Hypothalamus (tissue), 51 donors: ENCODE measurements at places on chromosomes 2 and 18.

- no peak for DNase-seq
Measured at GRCh38 chr18:8140841-8141501, 468.3 kb upstream of the RAB12 start.

DNA sequence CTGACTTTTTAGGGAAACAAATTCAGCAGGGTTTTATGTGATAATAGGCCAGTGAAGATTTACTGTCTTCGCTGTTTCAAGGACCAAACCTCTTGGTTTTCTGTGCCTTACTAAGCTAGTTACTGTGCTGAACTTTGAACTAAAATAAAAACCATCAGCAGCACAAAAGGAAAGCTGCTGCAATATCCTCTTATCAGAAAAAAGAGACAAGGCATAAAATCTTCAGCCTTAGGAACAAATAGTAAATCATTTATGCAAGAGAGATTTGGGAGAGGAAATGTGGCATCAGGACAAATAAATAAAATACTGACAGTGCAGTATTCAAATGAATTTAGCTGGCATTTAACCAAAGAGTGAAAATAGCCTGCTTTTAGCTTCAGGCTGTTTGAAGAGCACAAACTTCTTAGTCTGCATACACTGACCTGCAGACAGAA, 64.1 kb upstream of the EHBP1 start:
- DNase-seq: no peak

DNA sequence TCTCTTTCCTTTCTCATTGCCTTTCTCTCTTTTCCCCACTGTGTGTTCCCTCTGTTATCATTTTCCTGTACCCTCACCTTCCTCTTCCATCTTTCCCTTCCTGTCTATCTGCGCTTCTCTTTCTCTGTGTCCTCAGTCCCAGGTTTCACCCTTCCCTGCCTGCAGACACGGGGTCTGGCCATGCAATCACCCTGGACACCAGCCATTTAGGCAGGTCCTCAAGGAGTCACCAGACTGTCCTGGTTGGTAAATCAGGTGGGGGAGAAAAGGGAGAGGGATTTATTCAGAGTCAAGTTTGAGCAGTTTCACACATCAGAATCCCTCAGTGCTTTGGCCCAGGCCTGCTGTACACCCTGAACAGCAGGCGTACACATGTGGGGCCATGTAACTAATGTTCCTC, 169.3 kb downstream of the ANKRD30B start:
- DNase-seq: no peak

DNA sequence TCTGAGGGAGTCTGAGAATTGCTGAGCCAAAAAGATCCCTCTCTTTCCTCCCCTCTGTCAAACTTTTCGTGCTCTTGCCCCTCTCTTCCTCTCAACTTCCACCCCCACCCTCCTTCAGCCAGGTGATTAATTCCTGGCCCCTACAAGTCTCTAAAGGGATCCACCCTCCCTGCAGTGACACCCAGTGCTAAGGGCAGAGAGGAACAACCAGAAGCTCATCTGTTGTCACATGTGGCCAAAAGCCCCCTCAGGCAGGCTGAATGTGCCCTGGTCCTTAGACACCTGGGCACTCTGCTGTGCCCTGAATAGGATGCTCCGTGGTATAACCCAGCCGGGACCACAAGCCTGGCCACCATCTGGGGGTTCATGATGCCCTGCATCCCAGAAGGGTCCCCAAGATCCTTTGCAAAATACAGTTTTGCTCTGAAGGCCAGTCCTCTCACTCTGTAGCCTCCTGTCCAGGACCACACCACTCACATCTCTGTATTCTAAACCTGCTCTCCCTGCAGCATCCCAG, 234.4 kb downstream of the BCL11A start:
- DNase-seq: no peak

- no peak for DNase-seq
Measured at GRCh38 chr2:165120740-165121467, 82.9 kb downstream of the SCN3A start.

- DNase-seq: no peak
Measured at GRCh38 chr2:182496596-182496995, 69.8 kb upstream of the PDE1A start.

- DNase-seq: no peak
Measured at GRCh38 chr2:227780981-227781615, 32.5 kb upstream of the CCL20 start.

DNA sequence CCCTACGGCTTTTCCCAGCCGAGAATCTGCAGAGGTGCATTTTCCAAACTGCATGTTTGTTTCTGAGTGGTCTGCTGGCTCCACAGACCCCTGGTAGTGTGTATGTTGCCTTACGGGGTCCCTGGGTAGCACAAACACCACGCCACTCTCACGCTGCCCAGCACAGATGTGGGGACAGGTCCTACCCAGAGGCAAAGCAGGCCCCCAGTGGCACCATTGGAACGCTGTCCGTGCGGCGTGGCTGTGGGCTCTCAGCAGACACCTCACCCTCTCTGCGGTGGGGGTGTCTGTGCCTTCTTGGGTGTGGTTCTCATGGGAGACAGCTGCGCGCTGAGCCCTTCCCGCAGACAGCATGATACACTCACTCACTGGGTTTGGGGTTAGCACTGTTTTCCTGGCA, 137.4 kb downstream of the NFATC1 start:
- DNase-seq: no peak

DNA sequence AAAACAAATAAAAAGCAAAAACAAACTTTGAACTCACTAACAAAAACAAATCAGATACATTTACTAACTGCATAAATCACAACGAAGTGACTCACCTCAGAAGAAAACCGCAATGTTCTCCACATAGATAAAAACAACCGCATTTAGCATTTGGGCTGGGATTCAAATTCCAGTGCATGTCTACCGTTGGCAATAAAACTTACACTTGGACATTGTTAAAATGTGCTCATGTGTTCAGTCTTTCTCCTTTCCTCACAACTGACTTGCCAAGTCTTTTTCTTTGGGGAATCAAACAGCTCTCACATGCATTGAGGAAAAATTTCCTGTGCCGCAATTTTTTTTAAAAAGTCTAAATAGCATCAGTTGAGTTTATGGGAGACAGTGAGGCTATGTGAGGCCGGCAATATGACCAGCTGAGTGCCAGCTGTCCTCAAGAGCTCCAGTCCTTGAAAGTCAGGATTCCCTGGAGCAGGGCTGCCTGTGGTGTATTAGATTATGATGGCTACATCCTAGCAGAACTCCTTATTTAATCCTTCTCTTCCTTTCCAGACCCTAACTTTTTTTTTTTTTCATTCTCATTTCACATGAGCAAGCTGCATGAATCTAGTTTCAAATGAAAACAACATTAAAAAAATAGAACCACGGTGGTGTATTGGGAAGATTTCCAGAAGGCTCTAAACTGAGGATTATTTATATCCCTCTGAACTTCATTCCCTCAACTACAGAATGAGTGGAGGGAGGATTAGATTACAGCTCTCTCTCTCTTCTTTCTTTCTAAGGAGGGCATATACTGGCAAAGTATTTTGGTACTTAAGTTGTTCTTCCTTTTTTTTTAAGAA, 70.2 kb upstream of the MEIS1 start:
- DNase-seq: no peak

DNA sequence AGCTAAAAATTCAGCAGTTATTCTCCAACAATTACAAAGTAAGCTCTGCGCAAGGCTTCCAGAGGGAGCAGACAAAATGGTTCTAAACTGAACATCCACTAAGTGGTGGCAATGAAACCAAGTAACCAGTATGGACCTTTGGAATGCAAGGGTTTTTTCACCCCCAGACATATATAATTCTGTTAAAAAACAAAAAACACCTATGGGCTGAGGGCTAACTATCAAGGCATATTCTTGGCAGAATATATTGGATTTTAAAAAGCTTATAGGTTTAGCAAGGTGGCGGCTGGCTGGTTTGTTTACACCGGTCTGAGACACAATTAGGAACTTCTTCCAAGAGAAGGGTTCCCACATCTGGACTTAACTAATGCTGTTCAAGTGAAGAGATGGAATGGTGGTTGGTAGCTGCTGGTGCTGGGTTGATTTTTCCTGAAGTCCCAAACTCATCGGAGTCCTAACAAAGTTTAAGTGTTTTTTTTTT, 2.8 kb downstream of the ZFP36L2 start:
- no peak for DNase-seq

DNA sequence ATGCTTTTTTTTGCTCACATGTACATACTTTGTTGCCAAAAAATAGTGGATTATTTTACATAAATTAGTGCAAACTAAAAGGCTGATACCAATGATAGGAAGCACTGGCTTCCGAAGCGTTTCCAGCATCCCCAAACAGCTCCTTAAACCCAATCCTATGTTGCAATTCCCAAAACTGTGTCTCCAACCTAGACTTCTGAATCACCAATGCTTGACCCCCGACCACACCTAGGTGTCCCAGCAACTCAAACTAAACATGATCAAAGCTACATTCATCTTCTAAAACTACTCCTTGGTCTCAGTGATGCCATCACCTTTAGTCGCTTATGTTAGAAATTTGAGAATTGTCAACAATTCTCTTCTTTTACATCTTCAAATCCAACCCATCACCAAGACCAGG, 13.4 kb downstream of the ATP8B1 start:
- DNase-seq: no peak

- DNase-seq: no peak
Measured at GRCh38 chr2:233350708-233351107, 3.6 kb upstream of the DGKD start.

- no peak for DNase-seq
Measured at GRCh38 chr2:3727397-3728045, 24.1 kb downstream of the DCDC2C start.

DNA sequence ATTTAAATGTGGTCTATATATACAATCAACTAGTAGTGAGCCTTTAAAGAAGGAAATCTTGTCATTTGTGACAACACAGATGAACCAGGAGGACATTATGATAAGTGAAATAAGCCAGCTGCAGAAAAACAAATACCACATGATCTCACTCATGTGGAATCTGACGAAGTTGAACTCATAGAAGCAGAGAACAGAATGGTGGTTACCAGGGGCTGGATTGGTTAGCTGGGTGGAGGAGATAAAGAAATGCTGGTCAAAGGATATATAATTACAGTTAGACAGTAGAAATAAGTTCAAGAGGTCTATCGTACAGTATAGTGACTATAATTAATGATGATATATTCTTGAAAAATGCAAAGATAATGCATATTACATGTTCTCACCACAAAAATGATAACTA, 267.9 kb downstream of the FBXO15 start:
- no peak for DNase-seq

DNA sequence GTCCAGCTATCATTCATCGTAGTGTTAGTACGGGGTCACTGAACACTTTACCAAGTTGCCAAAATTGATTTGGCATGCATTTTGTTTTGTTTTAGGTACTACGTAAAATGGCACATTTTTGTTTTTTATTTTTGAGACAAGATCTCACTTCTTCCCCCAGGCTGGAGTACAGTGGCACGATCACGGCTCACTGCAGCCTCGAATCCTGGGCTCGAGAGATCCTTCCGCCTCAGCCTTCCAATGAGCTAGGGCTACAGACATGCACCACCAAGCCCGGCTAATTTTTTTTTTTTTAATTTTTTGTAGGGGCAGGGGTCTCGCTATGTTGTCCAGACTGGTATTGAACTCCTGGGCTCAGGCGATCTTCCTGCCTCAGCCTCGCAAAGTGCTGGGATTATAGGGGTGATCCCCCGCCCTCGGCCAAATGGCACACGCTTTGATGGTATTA, 786 bp downstream of the TAF1B start:
- no peak for DNase-seq

- DNase-seq: no peak
Measured at GRCh38 chr18:74400813-74401212, 56.3 kb downstream of the DIPK1C start.

- no peak for DNase-seq
Measured at GRCh38 chr2:121815216-121815615, 59.8 kb downstream of the TSN start.

DNA sequence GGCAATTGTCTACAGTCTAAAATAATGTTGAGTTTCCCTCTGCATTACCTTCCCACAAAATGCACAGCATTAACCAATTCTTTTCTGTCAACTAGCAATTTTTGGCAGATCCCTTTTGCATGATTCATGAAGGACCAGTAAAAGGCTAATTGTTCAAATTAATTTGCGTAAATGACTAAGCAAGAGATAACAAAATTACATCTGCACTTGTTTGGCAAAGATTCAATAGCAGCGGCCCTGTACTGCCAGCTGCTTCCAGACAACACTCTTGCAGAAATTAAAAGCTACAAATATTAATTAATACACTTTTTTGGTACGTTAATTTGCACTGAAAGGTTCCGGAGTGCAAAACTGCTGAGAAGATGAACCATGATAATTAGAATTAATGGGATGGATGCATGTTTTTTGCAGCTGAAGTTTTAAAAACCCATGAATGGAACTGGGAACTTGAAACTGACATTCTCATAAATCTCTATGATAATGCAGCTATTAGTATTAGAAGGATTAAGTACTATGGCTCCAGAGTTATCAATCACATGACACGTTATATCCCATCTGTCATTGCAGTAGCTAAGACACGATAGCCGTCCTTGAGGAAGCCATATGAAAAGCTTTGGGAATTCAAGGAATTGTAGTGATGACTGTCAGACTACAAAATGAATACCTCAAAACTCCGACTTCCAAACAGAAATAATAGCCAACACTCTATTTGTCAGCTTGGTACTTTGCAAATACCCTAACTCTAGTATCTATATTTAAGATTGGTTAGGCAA, 1268.3 kb upstream of the ACVR2A start:
- DNase-seq: no peak

DNA sequence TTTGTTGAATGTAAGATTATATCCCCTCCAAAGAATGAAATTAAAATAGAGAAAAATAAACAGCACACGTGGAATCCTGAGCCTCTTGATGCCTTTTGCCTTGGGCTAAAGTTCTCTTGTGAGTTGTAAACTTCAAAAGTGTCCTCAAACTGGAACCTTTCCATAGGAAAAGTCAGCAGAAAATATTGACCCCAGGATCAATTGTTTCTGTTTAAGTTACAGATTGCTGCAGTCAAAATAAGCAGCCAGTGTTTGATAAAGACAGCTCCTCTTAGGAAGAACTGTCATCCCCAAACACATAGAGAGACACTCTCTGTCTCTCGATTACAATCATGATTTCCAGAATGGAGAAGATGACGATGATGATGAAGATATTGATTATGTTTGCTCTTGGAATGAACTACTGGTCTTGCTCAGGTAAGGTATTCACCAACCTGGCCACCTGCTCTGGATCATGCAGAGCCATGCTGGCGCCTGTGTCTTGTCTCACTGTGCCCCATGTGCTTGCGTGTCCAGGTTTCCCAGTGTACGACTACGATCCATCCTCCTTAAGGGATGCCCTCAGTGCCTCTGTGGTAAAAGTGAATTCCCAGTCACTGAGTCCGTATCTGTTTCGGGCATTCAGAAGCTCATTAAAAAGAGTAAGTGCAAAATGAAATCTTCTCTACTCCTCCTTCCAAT, at the start of gene SPP2:
Gene SPP2 (plus strand): TSS at position 248 of the 681 bp plus-strand sequence. CDS start 85 bp downstream, at position 333.
- no peak for DNase-seq
